Stimulated activated CD8-positive, alpha-beta memory T cell treated with anti-CD3 and anti-CD28 coated beads, Interleukin-7, amount 100 ng/mL, for 48 hours (primary cell): ENCODE measurements at places on chromosomes 1 and 21.

DNA sequence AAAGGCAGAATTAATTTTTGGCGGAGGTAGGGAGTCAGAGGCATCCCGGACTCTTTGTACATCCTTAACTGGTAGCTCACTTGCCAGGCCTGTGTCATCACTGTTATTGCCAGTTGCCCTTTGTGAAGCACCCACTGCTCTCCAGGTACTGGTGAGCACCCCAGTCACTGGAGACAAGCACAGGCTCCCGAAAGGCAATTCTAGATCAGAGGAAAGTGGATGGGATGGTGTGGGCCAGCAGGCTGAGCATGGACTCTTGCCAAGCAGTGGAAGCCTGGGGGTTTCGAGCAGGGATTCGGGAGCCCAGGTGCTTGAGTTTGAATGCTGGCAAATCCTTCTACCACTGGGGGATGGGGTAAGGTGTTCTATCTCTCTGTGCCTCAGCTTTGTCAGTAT lies 551.1 kb downstream of the MATN1 start:
- no peak for DNase-seq

- DNase-seq, result no peak
These were observed 73.4 kb downstream of the HUNK start for GRCh38 chr21:31946231-31946630.

- no peak for DNase-seq
These were observed 81.2 kb upstream of the RAVER2 start for GRCh38 chr1:64663668-64664067.

DNA sequence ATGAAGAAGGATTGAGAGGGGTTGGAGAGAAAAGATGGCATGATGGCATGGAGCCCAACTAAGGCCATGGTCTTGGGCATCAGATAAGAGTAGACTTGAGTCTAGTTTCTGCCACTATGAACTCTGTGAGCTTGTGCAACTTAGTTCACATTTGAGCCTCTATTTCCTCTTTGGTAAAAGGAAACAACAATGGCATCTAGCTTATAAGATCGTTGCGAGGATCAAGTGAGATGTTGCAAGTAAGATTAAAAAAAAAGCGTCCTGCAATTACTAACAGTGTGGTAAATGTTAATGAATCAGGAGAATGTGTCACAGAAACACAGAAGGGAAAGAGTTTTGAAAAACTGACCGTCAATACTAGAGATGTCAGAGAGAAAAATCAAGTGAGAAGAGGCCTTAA lies 202.9 kb upstream of the FGGY start:
- DNase-seq, result no peak

DNA sequence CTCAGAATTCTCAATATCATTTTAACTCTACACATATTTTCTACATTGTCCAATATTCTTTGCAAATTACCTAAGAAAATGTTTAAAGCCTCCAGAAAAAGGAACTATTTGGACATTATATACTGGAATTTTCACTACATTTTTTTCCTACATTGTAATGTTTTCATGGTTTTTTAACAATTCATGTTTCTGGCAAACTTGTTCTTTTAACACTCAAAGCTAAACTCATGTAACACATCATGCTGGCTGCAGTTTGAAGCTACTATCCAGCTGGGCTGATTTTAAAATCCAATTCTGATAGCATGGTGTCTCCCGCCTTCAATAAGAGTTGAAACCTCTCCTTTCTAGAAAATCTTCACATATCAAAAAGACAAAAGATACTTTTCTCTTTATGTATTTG lies 52.0 kb downstream of the TGFBR3 start:
- DNase-seq, result no peak

GRCh38 chr1:209207701-209208286 lies 375.7 kb upstream of the CAMK1G start:
- peak; percentile 9 for DNase-seq

GRCh38 chr1:7019510-7019909 lies 234.3 kb downstream of the CAMTA1 start:
- DNase-seq, result no peak

GRCh38 chr1:203665993-203666392 lies 39.4 kb downstream of the ATP2B4 start:
- no peak for DNase-seq

DNA sequence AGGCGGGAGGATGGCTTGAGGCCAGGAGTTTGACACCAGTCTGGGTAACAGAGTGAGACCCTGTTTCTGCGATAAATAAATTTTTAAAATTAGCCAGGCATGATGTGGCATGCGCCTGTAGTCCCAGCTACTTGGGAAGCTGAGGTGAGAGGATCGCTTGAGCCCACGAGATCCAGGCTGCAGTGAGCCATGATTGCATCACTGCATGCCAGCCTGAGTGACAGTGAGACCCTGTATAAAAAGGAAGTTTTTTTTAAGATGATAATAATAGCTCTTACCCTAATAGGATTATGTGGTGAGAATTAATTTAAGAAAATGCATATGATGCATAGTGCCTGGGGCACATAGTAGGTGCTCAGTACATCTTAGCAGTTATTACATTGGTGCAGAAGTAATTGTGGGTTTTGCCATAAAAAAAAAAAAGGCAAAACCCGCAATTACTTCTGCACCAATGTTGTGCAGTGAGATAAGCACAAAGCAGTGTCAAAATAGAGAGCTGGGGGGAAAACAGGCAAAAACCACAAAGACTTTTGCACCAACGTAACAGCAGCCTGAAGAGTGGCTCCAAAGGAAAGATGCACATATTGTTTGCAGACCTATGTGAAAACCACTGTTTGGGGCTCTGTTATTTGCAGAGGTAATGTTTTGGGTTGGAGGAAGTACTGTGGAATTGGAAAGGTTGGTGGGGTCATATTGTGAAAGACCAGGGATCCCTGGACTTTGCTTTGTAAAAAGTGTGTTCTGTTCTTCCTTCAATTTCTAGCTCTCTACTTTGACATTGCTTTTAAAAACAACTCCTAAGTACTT lies 72.4 kb downstream of the PLXNA2 start:
- DNase-seq, result no peak

- no peak for DNase-seq
These were observed 205.1 kb downstream of the PLPP3 start for GRCh38 chr1:56374026-56374974.

GRCh38 chr1:59521456-59521855 lies 224.6 kb downstream of the FGGY start:
- DNase-seq, result no peak

- no peak for DNase-seq
These were observed 956 bp downstream of the CPLANE2 start for GRCh38 chr1:16235944-16236510.

DNA sequence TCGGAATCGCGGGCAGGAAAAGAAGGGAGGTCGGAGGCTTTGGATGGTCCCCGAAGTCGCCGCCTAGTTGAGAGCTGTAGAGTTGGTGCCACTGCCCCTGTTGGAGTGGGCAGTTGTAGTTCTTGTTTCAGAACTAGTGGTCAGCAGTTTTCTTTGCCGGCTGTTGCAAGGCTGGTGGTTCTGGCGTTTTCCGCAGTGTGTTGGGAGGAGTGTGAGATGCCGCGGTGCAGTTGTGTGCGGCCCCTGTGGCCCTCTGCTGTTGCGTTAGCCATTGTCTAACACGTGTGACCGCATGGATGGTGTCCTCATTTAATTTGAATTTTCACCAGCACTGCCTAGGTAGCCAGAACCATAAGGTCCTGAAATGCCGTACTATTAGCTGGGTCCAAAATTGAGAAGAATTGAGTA lies 1.4 kb downstream of the ARF1 start:
- no peak for DNase-seq

GRCh38 chr1:233412812-233413211 lies 85.3 kb downstream of the MAP3K21 start:
- DNase-seq, result no peak

GRCh38 chr1:221204055-221204833 lies 325.0 kb downstream of the HLX start:
- no peak for DNase-seq

GRCh38 chr1:192100686-192101468 lies 57.4 kb upstream of the RGS18 start:
- no peak for DNase-seq

- no peak for DNase-seq
These were observed 143.1 kb downstream of the TPR start for GRCh38 chr1:186231861-186232436.

- DNase-seq, result no peak
These were observed 5.0 kb downstream of the KPNA6 start for GRCh38 chr1:32112806-32113375.

DNA sequence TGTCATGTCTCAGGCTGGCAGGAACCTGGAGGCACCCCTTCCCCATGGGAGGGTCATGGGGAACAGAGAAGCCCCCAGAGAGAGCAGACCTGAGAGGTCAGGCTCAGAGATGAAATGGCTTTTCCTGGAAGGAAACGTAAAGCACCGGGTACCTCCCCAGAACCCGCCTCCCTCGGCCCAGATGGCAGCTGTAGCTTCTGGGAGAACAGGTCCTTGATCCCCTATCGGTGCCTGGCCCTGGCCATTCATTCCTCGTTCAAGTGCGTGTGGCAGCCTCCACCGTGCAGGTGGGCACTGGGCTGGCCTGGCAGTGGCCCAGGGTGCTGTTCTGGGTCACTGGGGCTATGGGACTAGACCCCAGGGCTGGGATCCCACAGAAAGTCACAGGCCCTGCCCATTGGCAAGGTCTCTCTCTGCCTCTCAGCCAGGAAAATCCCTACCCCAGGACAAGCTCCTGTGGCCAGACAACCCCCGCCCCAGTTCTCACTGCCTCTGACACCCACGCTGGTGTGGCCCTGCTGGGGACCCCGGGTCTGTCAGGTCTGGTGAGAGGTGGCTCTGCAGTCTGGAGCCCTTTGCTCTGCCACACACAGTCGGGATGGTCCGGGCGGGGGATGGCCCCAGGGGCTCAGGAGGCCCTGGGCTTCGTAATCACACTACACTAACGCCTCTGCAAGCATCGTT lies 183.2 kb upstream of the VAMP3 start:
- DNase-seq, result no peak

DNA sequence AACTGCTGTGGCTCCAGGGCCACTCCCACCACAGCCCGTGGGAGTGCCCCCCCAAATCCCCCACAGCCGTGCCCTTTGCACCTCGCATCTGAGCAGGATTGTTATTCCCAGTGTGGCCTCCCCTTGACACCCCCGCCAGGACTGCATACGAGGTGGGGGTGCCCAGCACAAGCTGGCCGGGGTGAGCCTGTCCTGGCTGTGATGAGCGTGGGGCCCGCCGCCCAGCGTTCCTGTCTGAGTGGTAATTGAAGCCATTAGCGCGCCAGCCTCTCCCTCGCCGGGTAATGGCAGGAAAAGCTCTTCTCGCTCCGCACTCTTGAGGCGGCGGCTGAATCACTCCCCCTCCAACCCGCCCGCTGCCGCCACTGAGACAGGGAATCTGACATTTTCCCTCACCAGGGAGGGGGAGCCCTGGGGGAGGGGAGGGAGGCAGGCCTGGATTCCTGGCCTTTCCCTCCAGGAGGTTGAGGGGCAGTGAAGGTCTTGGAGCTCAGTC lies 27.7 kb downstream of the PTPRF start:
- no peak for DNase-seq

- no peak for DNase-seq
These were observed 241.7 kb downstream of the SETD4 start for GRCh38 chr21:35818597-35818996.

DNA sequence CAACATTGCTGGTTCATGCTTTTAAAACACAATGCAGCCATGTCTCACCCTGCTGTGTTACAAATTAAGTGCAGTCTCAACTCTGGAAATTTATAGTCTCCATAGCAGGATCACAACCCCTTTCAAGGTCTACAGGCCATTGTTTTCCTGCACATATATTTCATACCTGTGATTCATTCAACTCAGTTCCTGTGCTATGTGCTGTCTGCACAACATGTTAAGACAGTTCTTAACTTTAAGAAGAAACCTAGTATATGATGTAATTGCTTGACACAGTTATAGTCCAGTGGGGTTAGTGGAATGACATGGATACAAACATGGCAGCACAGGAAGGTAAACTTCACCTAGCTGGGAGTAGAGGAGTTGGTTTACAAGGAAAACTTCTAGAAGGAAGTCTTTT lies 106.4 kb downstream of the IFI44 start:
- no peak for DNase-seq

- no peak for DNase-seq
These were observed 41.7 kb downstream of the DIP2A start for GRCh38 chr21:46500224-46500861.

- DNase-seq, result no peak
These were observed 513 bp downstream of the PBX1 start for GRCh38 chr1:164559342-164560051.

GRCh38 chr1:216476341-216476740 lies 53.1 kb upstream of the USH2A start:
- no peak for DNase-seq

GRCh38 chr1:7447736-7448135 lies 323.4 kb upstream of the VAMP3 start:
- no peak for DNase-seq

GRCh38 chr1:61138921-61139774 lies 56.8 kb downstream of the NFIA start:
- no peak for DNase-seq

GRCh38 chr1:66253330-66253921 lies 280.5 kb upstream of the SGIP1 start:
- no peak for DNase-seq

DNA sequence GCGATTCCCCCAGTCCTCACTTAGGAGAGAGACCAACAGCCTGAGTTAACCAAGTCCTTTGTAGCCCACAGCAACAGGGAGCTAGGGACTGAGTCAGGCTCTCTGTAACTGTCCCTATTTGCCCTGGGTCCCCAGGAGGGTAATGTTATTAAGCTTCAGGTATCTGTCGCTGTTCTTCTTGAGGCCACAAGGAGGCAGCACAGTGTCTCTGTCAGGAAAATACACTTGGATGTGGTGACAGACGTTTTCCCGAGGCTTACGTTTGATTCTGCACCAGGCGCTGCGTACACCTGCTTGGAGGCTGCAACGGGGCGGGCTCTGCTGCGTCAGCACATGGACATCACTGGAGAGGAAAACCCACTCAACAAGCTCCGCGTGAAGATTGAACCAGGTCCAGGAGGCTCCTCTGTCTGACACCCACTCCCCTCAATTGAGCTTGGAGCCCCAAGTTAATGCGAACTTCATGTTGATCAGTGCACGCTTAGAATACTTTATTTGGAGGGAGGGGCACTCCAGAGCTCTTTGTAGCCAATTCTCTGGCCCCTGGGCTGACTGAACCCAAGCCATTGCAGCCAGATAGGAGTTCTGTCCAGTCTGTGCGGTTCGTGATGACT lies 10.7 kb upstream of the ELF3 start:
- no peak for DNase-seq

GRCh38 chr1:85554630-85555327 lies 25.8 kb upstream of the CCN1 start:
- DNase-seq, result no peak

DNA sequence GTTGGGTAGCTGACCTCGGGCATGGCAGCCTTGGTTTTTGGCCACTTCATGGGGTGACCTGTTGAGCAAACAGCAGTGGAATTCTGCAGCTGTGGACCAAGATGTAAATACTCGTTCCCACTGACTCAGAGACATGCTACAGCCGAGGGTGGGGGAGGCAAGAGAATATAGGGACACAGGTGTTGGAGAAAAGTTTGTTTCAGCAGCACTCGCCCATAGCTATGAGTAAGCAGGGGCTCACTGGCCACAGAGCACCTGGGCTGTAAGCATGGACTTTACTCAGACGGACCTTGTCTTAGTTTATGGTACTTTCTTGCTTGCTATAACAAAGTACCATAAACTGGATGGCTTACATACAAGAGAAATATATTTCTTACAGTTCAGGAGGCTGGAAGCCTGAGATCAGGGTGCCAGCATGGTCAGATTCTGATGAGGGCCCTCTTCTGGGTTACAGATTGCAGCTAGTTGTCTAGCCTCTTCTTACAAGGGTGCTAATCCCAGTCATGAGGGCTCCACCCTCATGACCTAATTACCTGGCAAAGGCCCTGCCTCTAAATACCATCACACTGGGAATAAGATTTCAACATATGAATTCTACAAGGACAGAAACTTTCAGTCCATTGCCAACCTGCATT lies 437.2 kb upstream of the DAB1 start:
- no peak for DNase-seq
